Suppressor macrophage (primary cell): ENCODE measurements at places on chromosomes 12 and 14.
A peak's percentile ranks its signal among the peaks of the same experiment; 100 is the strongest.

DNA sequence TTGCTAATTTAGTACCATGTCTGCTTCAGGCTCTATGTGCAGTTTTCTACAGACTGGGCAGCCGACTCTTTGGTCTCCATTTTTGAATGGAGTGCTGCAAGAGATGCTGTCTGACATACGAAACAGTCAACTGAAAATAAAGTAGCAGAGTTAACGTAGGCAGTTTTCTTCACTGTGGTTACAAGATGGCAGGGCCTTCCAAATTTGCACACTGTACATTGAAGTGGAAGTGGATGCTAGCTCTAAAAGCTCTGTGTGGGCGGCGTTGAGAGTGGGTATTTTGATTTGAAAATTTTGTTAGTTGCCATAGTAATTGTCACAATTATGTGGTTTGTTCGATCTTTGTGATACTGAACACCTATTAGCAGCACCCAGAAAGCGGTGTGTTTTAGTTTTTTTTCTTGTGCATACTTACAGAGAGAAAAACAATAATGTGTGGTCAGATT lies 154.9 kb upstream of the ATP2B1 start:
- DNase-seq = peak; percentile 37

DNA sequence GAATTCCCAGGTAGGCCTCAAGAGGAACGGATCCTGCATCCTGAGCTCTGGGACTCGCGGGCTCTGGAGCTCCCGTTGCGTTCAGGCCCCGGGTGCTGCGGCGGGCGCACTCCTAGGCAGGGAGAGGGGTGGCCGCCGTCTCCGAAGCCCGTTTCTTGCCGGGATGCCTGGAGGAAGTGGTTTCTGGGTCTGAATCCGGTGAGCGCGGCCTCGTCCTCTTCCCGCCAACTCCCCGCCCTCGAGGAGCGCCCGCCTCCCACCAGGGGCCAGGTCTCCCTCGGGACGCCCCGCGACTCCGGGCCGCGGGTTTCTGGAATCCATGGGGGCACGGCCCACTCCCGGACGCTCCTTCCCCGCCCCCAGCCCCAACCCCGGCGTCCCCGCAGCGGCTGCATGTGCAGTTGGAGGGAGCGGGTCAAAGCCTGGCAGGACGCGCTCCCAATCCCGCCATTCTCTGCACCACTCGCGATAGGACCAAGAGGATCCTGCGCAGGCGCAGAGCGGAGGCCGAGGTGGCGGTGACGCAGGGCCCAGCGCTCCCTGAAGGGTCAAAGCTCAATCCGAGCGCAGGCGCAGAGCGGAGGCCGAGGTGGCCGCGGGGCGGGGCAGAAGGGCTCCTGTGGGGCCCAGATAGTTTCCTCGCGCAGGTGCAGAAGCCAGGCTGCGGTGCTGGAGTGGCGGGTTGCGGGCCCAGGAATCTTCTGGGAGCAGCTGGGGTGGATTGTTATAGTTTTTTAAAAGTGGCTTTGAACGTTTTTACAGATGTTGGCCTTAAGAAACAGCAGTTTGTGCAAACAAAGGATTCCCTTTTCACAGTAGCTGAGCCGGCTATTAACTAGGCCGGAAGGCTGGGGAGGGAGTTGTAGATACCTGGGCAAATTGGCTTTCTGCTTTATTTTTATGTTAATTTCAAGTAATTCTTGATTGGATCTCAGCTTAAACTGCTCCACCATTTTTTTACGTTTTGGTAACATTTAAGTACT lies 796.4 kb downstream of the AACS start:
- no peak for DNase-seq

GRCh38 chr12:121513464-121514183 lies 67.2 kb downstream of the KDM2B start:
- DNase-seq = no peak

DNA sequence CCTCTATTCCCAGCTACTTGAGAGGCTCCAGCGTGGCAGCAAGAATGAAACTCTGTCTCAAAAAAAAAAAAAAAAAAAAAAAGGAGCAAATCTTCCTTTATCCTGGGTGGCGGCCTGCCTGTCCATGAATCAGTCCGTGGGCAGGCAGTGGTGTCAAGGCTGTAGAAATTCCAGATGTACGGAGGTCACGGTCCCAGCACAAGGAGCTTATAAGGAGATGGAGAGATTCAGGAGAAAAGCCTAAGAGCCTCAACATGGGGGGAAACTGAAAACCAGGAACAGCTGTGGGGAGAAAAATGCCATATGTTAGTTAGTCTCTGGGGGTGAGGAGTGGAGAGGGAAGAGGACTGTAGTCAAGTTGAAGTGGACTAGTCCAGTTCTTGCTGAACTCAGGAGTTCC lies 130.5 kb upstream of the CRY1 start:
- no peak for DNase-seq

- no peak for DNase-seq
These were observed 11.3 kb downstream of the GCN1 start for GRCh38 chr12:120183211-120183631.

DNA sequence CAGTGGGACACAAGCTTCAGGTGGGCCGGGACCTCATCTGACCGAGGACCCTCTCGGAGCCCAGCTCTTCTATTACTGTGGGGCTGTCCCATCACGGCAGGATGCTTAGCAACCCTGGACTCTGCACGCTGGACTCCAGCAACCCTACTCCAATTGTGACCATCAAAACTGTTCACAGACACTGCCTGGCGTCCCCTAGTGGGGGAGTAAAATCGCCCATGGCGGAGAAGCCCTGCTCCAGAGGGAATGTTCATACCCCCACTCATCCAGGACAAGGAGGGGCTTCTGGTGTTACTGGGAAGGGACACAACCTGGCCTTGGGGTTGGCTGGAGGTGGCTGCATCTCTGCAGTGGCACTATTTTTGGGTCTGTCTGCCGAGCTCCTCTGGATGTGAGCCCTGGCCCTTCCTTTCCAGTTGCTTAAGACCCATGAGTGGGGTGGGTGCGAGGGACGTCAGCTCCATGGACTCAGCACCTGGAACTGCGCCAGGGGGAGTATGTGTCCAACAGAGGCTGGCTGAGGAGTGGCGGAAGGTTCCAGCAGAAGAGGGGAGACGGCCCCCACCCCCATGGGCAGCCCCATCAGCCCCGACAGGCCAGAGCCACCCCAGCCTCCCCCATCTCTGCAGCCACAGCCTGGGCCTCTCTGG lies 103.8 kb downstream of the RFLNA start:
- no peak for DNase-seq

DNA sequence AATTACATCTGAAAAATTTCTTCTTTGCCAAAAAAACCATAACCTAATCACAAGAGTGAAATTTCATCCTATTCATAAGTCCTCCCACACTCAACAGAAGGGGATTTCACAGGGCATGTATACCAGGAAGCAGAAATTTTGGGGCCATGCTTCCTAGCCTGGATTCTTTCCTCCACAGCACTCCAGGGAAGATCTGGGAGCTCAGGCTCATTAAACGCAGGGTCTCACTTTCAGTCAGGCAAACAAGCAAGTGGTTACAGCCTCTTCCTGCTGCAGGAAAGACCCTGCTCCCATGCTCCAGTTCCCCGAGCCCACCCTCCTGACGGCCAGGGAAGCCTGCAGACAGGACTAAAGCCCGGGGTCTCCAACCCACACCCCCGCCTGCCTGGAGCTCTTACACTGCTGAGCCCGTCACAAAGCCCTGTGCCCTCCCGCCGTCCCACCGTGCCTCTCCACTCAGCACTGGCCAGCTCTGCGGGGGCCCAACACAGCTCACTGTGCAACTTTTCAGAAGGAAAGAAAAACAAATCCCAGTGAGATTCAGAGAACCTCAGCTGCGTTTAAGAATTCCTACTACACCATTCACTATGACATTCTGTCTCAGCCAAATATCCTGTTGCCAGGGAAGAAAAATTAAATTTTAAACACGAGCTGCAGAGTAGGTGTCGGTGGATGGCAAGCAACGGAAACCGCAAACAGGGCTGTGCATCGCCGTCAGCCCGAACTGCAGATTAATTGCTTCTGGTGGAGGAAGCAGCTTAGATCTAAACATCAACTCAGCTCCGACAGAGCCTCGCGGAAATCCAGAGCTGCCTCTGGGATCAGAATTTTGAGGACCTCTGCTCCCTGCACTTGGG lies 106.7 kb upstream of the SFSWAP start:
- peak; percentile 63 for DNase-seq

DNA sequence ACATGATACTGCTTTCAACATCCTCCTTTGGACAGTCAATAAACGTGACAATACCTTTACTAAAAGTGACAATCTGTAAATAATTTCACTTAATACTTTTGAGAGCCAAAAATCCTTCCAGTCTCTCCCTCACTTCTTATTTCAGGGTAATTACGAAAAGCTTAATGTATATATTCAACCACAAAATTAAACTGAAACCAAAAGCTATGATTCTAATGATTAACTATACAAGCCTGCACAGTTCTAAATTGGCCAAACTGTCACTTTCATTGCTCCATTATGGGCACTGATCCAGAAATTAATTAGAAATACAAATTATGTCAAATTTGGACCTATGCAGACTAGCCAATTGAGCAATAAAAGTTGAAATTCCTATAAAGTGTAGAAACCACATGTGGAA lies 696.5 kb upstream of the MIS18BP1 start:
- DNase-seq = no peak

- DNase-seq = peak; percentile 64
These were observed 2.3 kb downstream of the SPATS2 start for GRCh38 chr12:49369411-49370145.

DNA sequence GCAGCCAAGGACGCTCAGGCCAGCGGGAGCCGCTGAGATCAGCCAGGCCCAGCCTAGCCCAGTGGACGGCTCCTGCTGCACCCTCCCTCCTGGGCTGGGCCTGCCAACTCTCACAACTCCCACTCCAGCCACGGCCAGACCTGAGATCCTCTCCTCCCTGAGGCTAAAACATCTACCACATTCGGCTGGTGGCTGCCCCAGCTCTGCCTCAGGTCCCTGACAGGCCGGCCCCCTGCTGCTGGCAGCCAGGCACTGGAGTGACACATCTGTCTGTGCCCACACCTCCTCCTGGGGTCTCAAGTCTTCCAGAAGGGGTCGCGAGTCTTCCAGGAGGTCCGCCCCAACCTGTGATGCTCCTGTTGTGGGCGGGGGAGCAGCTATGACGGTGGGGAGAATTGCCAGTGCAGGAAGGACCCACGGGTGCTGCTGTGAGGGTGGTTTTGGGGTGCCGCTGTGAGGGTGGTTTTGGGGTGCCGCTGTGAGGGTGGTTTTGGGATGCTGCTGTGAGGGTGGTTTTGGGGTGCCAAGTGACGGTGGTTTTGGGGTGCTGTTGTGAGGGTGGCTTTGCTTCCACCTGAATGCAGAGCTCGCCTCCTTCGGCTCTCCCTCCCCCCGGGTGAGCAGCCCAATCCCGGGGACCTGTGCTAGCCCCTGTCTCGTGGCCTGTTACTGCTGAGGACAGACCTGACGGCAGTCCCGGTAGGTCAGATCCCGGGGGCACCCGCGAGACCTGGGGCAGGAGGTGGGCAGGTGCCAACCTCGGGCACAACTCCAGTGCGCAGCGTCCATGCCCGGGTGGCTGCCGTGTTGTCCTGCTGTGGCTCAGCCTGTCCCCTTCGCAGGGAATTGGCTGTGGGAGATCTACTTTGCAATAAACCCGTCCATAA lies 27.5 kb upstream of the C14orf180 start:
- DNase-seq = no peak

DNA sequence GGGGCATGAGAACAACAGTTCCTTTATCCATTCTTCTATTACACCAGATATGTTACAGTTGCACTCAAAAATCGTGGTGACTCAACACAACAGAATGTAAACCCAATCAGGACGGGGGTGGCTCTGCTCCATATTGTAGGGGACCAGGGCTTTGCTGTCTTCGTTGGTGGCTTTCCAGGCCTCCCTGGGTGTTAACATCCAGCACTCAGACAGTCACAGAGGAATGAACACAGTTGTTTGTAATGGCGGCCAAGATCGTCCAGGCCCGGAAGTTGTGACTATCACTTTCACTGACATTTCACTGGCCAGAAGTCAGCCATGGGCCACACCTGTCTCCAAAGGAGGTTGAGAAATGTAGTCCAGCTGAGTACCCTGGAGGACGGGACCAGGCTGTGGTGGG lies 204.1 kb downstream of the CACNA1C start:
- DNase-seq = no peak

DNA sequence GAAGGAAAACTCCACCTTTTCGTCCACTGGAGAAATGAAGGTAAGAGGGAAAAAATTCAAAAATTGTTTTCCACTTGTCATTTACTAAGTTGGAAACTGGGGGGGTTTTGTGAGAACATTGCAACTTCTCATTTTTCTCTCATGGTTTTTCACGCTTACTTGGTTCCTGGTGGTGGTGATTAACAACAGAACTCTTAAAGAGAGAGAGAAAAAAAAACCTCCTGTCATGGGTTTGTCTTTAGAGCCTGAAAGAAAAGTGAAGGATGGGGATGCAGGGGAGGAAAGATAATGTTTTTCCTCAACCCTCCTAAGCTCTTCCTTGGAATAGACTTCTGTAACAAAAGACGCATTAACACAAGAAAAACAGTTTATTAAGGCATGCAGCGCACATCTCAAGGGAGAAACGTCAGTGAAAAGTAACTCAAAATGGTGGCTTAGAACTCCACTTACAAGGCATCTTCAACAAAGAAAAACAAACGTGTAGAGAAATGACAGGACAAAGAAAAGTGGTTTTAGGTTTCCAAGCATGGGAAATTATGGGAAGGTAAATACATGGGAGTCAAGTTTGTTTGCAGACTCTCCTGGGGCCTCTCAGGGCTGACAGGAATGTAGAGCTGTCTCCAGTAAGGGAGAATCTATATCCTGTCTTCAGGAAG lies 81.9 kb upstream of the ATF7IP start:
- DNase-seq = no peak

DNA sequence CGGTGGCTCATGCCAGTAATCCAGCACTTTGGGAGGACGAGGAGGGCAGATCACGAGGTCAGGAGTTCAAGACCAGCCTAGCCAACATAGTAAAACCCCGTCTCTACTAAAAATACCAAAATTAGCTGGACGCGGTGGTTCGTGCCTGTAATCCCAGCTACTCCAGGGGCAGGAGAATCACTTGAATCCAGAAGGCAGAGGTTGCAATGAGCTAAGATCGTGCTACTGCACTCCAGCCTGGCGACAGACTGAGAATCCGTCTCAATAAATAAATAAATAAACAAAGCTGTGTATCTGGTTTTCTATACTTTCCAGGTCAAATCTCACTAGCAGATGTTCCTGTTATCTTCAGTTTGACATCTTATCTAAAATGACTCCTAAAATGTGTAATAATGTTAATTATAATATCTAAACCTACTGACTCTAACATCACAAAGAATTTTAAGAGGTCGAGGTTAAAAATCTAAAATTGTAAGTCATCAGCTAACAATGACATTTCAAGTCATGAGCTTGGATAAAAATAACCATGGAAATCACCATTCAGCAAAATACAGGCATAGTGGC lies 2.4 kb upstream of the SRP54 start:
- no peak for DNase-seq

- peak; percentile 98 for DNase-seq
These were observed 45.2 kb downstream of the NOC4L start for GRCh38 chr12:132189378-132190011.

- DNase-seq = no peak
These were observed 183.8 kb upstream of the ATP2B1 start for GRCh38 chr12:89892436-89892835.

GRCh38 chr14:104724981-104725771 lies 1.1 kb downstream of the ADSS1 start:
- DNase-seq = peak; percentile 30

GRCh38 chr14:104548802-104549535 lies 30.6 kb upstream of the C14orf180 start:
- DNase-seq = no peak
